ENCODE measurements at places on chromosomes 5 and 9.

GRCh38 chr9:132651259-132651658 is 18.5 kb downstream of the DDX31 start:
- no peak for DNase-seq

DNA sequence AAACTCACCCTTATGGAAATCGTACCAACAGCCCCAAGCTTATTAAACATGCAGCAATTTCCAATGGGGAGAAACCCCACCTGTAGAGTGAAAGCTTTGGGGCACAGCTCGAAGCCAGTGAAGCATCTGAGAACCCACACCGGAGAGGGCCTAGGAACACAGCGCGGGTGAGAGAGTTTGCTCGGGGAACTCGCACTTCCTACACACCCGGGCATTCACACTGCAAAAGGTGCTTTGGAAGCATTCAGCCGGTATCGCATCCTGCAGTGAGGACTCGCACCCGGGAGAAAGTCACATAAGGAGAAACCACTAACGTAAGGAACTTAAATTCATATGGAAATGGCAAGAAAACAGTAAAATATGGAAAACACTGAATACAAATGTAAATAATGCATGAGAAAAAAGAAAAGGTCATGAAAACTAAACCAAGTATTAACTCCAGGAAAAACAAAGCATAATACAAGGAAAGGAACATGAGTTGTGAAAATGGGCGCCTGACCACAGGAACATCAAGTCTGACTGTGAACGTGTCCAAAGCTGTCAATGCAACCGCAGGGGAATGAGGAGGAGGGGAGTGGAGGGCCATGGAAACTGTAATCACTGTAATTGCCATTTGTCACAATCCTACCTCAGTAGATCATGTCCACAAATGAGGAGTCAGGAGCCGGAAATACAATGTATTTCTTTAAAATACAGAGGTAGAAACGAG is 28.7 kb downstream of the CAMSAP1 start:
- no peak for DNase-seq

- no peak for DNase-seq
Measured at GRCh38 chr5:129717751-129718310, 30.1 kb upstream of the MINAR2 start.

- DNase-seq: no peak
Measured at GRCh38 chr5:123090661-123091297, 1.7 kb downstream of the PRDM6 start.

GRCh38 chr5:60248901-60249300 is 355.4 kb upstream of the PDE4D start:
- DNase-seq: no peak
